Myocyte (in vitro differentiated cells): ENCODE measurements at places on chromosomes 2 and 18.

GRCh38 chr2:121355488-121355887 is 70.5 kb upstream of the TFCP2L1 start:
- DNase-seq, result no peak

DNA sequence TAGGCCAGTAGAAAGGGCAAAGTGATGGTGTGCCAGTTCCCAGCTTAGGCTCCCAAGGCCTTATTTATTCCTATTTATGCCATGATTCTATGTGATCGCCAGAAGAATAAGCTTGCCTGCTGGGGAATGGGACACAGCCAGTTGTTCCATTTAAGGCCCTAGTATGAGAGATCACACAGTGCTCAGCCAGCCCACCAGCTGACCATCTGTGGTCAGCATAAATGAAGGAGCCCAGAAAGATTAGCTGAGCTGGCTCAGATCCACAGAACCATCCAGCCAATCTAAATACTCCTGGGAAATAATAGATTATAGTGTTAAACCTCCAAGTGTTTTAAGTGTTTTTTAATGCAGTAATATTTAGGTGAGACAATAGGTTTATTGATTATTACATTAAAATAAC is 12.6 kb upstream of the L3MBTL4 start:
- DNase-seq, result no peak

- DNase-seq, result no peak
Observed at GRCh38 chr2:213166109-213166508, 14.7 kb upstream of the IKZF2 start.

GRCh38 chr18:12093520-12094257 is at the start of gene ANKRD62:
TSS of gene ANKRD62 (plus strand) at chr18:12093843. CDS start at chr18:12094018, 175 bp downstream.
- DNase-seq, result no peak

GRCh38 chr2:44902217-44903137 is 39.0 kb upstream of the SIX3 start:
- DNase-seq, result no peak

GRCh38 chr2:128520340-128520739 is 201.7 kb upstream of the HS6ST1 start:
- no peak for DNase-seq

DNA sequence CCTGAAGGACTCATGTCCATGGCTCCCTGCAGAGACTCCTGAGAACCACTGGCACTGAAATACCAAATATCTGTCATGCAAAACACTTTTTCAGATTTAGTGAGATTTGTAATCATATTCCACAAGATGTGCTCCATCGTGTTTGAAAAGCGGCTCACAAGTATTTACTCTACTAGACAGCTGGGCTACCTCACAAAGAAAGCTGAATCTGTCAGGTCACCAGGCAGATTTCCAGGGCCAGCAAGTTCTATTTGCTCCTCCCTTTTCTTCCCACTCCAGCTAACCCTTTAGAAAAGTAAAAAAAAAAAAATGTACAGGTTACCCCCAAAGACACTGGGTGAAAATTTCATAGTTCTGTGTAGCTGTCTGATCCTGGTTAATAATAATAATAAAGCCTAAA is 22.9 kb downstream of the WIPF1 start:
- no peak for DNase-seq

DNA sequence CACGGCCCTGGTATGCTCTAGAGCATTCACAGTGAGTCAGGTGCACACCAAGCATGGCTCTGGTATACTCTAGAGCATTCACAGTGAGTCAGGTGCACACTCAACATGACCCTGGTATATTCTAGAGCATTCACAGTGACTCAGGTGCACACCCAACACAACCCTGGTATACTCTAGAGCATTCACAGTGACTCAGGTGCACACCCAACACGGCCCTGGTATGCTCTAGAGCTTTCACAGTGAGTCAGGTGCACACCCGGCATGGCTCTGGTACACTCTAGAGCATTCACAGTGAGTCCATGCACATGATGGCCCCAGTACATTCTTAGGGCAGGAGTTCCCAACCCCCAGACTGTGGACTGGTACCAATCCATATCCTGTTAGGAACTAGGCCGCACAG is 158.1 kb downstream of the EIPR1 start:
- no peak for DNase-seq

GRCh38 chr18:70397259-70397925 is 108.5 kb downstream of the SOCS6 start:
- no peak for DNase-seq

DNA sequence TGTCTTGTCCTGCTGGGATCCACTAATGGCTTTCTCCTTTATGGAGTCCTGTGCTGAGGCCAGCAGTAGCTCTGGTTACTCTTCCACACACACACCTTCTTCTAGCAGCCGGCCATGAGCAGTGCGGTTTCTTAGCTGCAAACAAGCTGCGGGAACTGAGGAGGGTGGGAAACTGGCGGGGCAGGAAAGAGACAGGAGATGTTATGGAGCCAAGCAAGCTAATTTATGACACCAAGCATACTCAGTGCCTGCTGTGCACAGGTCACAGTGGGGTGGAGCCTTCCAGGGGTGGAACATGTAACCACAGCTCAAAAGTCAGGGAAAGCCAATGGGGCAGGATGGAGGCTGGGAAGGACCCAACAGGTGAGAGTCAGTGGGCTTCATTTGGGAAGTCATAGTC is 180.8 kb downstream of the FAM210A start:
- DNase-seq, result no peak
